ENCODE measurements at places on chromosomes 7 and 10.

- no peak for DNase-seq
Measured at GRCh38 chr10:48701941-48702340, 17.3 kb downstream of the WDFY4 start.

DNA sequence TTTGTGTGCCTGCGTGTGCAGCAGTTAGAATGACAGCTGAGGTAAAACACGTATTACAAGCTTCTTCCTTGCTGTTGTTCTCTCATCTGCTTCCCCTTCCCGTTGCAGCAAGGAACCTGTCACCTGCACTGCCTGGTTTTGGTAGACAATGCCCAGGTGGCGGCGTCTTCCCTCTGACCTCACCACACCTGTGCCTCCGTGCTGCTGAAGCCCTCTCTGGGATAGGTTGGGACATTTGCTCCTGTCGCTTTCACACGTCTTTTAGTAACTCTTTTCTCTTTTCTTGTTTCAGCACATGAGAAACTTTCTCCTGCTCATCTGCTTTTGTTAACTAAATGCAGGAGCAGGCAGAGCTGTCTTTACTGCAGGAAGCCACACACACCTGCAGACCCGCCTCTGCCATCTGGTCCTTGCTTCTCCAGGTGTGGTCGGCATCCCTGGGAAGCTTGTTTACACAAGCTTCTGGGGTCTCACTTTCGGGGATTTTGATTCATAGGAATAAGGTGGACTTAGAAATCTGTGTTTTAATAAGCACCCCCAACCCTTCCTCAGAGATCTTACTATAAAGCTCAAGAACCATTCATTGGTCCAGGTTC lies 60.7 kb upstream of the EXOC6 start:
- DNase-seq: no peak

- no peak for DNase-seq
Measured at GRCh38 chr7:156964971-156965370, 15.5 kb downstream of the NOM1 start.

- DNase-seq: no peak
Measured at GRCh38 chr7:11434366-11434765, 397.6 kb downstream of the THSD7A start.

DNA sequence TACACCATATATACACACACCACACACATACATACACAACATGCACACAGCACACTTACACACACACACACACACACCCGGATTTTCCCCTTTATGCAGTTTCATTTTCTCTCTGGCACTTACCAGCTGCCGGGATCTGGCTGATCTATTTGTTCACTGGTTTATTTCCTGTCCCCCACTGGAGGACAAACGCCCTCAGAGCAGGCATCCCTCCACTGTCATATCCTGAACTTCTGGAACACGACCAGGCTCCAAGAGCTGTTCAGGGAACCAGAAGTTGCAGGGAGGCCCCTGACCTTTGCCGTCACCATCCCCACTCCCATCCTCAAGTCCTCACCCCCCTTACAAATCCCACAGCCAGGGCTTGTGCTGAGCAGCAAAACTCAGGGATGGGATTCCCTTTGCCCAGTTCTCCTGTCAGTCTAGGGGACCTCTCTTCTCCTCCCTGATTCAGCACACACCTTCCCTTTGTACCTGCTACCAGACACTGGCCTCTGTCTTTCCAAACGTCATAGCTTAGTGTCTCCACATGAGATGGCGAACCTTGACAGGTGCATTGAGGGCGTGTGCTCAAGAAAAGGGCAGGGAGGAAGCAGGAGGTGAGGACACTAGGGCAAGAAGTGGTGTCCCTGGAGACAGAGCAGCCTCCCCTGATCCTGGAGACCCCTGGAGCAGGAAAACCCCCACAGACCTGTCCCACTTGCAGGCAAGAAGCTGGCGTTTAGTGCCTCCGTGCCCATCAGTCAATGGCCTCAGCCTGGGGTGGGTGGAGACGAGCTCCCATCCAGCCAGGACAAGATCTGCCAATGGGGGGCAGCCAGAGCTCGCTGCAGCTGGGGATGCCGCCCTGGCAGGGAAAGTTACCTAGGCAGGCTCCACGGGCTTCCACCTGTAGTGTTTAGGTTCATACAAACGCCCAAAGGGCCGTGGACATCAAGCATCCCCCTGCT lies 12.7 kb upstream of the DOCK1 start:
- DNase-seq: no peak

DNA sequence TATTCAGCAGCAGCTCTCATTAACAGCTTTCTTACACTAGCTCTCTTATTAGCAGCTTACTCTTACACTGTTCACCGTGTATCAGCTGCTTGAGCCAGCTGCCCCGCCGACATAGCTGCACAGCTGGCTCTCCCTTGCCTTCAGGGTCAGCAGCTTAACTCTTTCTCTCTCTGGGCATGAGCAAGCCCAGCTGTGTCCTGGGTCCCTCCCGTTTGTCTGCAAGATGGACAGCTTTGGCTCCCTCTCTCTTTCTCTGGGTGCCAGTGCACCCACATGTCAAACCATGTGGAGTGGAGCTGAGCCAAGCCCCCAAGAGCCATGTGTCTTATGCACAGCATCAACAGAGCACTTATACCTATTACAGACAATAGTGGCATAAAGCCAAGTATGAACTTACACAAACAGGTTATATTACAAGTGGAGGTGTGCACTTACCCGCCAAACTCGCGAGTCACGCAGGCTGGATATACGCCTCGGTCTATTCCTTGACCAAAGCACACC lies 35.7 kb upstream of the MTPAP start:
- no peak for DNase-seq

DNA sequence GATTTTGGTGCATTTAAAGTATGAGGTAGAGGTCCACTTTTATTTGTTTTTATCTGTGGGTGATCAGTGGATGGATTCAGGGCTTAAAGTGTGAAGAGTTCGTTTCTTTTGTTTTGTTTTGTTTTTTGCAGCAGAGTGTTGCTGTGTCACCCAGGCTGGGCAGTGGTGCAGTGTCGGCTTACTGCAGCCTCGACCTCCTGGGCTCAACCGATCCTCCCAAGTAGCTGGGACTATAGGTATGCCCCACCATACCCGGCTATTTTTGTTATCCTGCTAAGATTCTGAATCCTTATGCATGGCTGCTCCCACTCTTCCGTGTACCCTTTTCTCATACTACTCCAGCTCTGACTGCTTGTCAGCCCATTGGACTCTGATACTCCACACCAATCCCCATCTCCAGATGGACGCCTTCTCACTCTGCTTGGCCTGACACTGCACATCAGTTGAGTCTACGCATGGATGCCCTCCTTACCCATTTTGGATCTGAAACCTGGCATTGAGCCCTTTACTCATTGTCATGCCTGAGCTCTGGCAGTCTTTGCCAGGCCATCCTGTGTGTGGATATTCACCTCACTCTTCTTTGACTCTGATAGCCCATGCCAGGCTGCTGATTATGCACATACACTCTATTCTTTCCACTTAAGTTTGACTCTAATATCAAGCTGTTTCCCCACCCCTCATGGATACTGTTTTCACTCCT lies 119.5 kb downstream of the CCSER2 start:
- no peak for DNase-seq

DNA sequence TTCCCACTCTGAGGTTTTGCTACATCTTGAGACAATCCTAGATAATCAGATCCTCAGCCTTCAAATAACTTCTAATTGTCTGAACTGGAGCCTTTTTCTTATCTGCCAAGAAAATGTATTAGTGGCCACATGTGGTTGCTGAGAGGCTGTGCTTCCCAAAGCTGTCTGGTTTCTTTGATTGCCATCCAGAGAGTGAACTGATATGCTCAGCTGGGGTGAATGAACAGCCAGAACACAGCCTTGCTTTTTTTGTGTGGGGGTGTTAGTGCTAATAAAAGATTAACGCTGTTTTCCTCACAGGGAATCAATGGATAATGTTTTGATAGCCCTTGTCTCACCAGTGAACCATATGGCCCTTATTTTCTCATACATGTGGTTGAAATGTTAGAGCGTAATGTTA lies 66.9 kb downstream of the BBS9 start:
- no peak for DNase-seq

GRCh38 chr7:152363798-152364197 lies 72.0 kb downstream of the KMT2C start:
- DNase-seq: no peak

- DNase-seq: no peak
Measured at GRCh38 chr10:4813023-4813422, 13.0 kb upstream of the AKR1E2 start.

GRCh38 chr7:135597181-135597925 lies 39.6 kb downstream of the NUP205 start:
- DNase-seq: no peak

GRCh38 chr7:33423646-33424020 lies 294.3 kb downstream of the BBS9 start:
- no peak for DNase-seq

- DNase-seq: no peak
Measured at GRCh38 chr7:20176578-20177242, 40.5 kb downstream of the MACC1 start.

DNA sequence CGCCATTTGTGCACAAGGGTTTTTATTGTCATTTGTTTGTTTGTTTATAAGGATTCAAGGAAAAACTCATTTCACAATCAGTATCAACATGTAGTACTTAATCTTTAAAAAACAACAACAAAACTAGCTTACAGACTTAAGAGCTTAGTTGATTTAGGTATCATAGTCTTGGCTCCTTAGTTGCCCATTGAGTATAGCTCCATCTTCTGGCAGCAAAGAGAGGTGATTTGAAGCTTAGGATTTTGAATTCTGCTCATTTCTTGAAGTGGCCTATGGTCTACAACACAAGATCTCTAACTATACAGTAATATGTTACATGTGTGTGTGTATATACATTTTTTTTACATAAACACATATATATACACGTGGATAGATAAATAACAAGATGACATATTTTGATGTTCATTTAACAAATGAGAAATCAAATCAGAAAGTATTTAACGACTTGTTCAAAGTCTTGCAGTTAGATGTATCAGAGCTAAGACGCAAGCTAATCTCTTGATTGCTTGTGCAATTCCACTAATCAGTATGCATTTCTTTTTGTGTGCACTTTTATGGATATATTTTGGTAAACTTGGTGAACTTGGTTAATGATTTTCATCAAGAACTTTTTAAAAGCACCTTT lies 307.3 kb downstream of the CAMK1D start:
- no peak for DNase-seq

DNA sequence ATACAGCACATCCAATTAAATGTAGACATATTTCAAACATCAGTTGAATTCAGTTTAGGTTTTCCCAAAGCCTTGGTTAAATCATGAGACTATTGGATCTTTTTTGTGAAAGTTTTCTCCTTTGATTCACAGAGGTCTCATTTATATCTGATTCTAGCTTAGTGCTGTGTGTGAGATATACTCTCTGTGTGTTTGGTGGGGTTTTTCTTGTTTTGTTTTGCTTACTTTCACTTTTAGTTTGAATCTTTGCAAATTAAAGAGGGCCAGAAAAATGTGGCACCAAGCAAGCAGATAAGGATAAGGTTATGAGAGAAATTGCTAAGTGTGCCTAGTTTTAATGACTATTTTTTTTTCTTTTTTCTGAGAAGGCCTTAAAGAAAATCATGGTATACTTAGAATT lies 12.6 kb upstream of the OR6B1 start:
- no peak for DNase-seq

DNA sequence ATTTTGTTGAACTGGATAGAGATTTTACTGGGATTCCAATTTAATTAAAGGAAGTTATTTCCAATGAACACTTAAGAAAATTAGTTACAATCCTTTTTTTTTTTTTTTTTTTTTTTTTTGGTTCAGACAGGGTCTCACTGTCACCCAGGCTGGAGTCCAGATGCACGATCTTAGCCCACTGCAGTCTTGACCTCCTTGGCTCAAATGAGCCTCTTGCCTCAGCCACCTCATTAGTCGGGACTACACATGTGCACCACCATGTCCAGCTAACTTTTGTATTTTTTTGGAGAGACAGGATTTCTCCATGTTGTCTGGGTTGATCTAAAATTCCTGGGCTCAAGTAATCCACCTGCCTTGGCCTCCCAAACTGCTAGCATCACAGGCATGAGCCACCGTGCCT lies 2.5 kb upstream of the ARL5B start:
- no peak for DNase-seq

- DNase-seq: no peak
Measured at GRCh38 chr10:130807096-130807495, 504.4 kb downstream of the TCERG1L start.

DNA sequence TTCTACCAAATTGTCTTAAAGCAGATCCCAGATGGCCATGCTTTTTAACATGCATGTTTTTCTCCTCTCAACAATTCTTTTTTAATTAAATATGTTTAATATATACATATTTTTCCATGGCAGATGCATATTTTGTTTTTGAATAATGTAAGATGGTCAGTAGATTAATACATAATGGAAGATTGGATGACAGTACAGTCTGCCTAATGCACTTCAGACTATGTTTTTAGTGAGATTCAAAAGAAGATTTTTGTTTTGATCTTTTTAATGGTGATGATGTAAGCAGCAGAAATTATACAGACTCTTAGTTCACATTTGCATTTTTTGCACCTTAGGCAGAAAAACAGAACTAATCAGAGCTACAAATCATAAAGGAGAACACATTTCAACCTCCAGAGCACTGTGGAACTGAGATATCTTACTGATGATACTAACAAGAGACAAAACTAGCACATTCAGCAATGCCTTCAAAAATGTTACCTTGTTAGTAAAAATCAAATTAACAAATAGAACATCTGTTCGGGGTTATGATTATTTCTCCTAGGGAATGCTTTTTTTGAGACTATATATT lies 203.4 kb downstream of the PHF14 start:
- no peak for DNase-seq

Measured in hindlimb muscle (tissue), 1 donor.